ENCODE measurements at places on chromosomes 2 and 18.

DNA sequence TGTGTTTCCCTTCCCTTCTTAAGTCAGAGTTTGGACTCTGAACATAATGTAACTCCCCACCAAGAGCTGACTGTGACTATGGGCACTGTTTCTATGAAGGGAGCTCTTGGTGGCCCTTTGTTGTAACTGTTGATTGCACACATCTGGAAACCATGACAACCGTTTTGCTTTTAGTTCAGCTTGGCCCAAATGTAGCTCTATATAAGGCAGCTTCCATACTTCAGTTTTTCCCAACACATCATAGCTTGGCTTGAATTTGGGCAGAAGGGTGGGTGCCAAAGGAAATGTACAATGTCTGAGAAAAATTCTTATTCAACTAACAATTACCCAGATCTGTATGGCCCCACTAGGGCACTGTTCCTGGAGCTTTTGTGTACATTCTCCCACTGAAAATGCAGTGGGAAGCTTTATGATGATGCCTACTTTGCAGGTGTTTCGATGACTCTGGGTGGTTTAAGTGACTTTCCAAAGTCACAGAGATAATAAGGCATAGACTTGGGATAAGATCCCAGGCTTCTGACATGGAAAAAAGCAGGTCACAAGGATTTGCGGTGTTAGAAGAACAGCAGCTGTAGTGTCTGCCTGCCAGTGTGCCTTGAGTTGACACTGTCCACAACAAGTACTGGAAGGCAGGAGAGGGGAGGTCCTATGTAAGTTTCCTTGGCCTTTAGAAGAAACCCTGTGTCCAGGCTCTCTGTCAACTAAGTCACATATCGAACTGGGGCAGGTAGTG, 2.4 kb upstream of the CETN1 start:
- no peak for DNase-seq

- DNase-seq: no peak
These were observed 262.0 kb downstream of the NCKAP5 start for GRCh38 chr2:133306236-133306635.

- DNase-seq: no peak
These were observed 62.3 kb upstream of the ACYP2 start for GRCh38 chr2:54052825-54053718.

- no peak for DNase-seq
These were observed 136.7 kb downstream of the SP3 start for GRCh38 chr2:173828189-173829142.

- DNase-seq: no peak
These were observed 53.6 kb downstream of the SRD5A2 start for GRCh38 chr2:31526946-31527732.

GRCh38 chr18:79859314-79859713, 61.6 kb downstream of the KCNG2 start:
- DNase-seq: no peak

DNA sequence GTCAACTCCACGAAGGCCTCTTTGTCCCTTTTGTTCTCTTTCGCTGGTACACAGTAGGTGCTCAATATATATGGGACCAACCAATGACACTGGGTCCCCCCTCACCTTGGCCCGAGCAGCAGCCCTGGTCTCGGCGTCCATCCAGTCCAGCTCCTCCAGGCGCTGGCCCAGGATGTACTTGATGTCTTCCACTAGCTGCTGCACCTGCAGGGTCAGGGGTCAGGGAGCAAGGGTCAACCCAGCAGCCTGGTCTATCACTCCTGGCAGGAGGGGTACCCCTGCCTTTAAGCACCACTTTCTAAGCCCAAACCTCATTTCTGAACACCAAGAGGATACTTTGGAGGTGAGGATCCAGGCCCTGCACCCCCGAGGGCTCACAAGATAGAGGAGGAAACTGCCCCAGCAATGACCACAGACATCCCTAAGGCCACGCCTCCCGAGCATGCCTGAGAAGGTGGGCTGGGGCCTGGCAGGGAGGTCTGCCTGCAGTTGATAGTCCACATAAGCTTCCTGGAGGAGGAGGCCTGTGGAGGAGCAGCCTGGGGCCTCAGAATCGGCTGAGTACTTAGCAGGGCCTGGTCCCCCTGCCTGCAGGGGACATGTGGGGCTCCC, 4.2 kb downstream of the ECEL1 start:
- no peak for DNase-seq

- no peak for DNase-seq
These were observed 508.1 kb downstream of the EIPR1 start for GRCh38 chr2:2869553-2869952.

GRCh38 chr2:72708236-72708635, 117.6 kb downstream of the EXOC6B start:
- no peak for DNase-seq

DNA sequence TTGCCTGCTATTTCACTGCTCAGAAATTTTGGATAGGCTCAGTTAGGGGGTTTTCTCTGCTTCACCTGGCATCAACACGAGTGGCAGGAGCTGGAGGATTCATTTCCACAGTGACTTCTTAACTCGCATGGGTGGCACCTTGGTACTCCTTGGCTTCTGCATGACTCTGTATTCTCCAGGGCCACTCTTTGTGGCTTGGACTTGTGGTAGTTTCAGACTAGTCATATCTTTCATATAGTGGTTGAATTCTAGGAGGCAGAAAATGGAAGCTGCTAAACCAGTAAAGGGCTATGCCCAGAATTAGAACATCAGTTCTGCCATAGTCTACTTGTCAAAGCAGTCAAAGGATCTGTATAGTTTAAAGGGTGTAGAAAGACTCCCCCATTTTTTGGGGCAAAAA, 6.8 kb downstream of the MAIP1 start:
- DNase-seq: no peak

DNA sequence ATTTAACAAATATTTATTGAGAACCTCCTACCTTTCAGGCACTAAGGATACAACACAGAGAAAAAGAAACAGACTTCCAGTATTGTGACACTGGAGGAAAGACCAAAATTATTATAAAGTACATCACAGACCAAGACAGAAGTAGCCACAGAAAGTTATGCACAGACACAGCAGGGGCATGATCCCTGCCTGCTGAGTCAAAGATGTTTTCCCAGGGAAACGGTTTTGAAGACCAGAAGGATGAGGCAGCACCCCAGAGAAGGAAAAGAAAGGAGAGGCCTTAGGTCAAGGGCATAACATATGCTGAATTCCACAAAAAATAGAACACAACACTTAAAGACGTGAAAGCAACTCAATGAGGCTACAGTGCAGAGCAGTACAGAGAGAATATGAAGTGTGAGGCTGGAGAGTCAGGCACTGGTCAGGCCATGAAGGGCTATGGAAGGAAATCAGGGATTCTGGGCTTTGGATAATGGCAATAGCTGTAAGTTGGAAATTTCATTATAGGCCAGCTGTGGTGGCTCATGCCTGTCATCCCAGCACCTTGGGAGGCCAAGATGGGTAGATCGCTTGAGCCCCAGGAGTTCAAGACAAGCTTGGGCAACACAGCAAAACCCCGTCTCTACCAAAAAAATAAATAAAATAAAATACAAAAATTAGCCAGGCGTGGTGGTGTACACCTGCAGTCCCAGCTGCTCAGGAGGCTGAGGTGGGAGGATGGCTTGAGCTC, 8.2 kb downstream of the ADAM17 start:
- no peak for DNase-seq

DNA sequence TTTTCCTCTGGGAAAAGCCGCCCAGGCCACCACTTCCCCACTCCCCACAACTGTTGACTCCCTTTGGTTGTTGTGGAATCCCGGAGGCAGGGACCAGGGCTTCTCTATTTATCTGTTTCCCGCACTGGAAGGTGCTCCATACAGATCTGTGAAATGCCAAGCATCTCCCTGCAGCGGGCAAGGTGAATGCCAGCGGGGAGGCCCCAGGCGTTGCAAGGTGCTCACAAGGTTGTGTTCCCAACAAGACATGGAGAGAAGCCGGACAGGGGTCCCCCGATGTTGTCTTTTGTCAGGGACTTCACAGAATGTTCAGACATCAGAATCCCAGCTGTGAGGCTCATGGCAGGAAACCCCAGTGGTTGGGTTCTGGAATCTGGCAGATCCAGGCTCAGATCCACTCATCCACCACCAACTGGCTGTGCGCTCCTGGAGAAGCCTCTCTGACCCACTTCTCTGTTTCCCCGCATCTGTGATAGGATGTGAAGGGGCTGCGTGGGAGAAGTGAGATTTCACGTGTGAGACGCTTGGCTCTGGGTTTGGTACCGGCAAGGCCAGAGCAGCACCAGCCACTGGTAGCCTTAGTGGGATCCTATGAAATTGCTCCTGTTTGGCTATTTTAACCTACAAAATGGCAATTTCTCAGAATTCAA, 8.6 kb upstream of the NEU2 start:
- DNase-seq: no peak

DNA sequence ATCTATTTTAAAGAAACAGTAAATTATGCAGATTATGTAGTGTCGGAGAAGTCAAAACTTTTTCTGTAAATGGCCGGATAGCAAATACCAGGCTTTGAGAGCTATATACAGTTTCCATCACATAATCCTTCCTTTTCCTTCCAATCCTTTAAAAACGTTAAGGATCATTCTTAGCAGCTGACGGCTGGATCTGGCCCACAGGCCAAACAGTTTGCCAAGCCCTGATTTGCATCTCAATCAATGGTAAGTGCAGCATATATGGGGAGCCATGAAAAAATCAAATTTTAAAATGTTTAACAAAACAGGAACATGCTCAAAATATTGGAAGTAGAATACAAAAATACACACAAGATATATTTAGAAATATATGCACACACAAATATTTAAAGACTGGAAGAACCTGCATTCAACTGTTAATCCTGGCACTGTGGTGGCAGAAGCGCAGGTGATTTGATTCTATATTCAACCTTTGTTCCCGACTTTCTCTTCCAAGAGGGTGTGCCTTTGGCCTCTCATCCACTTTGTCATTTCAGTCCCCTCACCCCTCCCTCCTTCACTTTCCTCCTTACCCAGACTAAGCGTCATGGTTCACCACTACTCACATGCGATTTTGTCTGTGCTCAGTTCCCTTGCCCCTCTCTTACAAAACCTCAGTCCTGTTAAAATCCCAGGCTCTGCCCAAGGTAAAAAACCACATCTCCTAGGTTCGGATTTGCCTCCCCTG, 27.3 kb downstream of the NDUFA10 start:
- DNase-seq: no peak

- no peak for DNase-seq
These were observed 224.2 kb downstream of the GULP1 start for GRCh38 chr2:188515918-188516317.

DNA sequence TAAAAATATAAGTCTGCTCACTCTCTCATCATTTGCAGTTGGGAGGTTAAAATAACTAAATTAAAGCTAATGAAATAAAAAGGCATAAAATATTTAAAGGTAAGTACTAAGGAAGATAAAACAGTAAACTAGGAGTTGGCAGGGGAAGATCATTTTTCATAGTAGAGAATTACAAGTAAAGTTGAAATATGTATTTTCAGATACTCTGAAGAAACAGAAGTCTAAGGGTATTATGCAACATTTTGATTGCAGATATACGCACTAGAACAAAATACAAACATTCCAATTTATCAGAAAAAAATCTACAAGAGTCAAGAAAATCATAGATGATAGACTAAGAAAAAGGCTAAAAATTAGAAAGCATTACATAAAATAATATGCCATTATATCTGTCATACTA, 167.6 kb upstream of the CTAGE1 start:
- no peak for DNase-seq

DNA sequence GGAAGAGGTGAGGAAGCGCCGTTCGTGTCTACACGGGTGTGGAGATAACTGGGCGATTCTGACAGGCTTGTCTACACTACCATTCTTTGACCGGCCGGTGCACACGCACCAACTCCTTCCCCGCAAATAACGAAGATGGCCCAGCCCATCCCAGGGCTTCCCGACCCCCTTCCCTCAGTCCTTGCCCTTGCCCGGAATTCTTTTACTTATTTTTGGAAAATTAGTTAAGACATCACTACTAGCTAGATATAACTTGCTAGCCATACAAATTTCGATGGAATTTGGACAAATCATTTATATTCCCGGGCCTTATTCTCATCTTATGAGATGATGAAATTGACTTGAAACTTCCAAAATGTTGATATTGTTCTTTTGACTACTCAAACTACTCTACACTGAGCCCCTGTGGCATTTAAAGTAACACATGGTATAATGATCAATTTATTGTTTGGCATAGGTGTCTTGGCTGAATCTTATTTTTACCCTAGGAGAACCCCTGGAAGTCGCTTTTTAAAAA, 1.3 kb downstream of the ERICH2 start:
- DNase-seq: no peak

DNA sequence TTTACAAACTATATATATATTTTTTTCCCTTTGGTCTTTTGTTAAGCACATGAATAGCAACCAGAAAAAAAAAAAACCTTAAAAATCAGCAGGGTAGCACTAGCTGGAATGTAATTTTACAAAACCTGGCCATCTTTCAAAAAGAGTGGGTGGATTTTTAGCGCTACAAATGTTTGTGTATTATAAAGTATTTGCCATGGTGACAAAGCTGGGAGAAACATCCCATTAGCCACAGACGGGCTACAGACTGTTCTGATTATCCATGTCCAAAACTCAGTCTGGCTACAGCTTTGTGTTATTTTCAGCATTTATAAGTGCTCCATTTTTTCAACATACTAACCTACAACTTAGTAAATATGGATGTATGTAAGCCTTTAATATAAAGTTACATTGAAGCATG, 249.5 kb upstream of the TANK start:
- DNase-seq: no peak
